ENCODE measurements at places on chromosomes 7 and 10.

GRCh38 chr7:139667377-139667776 lies 110.4 kb downstream of the HIPK2 start:
- DNase-seq = no peak

- no peak for DNase-seq
Measured at GRCh38 chr7:130481898-130482297, 10.0 kb upstream of the MEST start.

DNA sequence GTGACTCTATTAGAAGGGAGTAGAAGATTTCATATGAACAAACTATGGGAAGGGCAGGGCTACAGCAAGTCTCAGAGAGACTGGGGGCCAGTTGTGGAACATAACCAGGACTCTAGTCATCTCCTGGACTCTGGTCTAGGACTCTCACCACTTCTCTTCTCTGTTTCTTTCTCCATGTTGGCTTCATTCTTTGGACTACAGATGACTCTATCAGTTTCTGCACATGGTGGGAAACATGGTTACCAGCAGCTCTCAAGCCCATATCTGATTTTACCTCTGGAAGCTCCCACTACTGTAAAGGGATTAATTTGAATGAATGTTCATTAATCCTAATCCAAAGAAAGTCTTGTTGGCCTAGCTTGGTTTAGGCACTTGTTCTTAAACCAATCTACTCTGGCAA lies 84.7 kb downstream of the LRGUK start:
- no peak for DNase-seq

- DNase-seq = no peak
Measured at GRCh38 chr10:101816376-101816775, 1.9 kb downstream of the OGA start.

- no peak for DNase-seq
Measured at GRCh38 chr10:12214763-12215218, 18.8 kb downstream of the CDC123 start.

DNA sequence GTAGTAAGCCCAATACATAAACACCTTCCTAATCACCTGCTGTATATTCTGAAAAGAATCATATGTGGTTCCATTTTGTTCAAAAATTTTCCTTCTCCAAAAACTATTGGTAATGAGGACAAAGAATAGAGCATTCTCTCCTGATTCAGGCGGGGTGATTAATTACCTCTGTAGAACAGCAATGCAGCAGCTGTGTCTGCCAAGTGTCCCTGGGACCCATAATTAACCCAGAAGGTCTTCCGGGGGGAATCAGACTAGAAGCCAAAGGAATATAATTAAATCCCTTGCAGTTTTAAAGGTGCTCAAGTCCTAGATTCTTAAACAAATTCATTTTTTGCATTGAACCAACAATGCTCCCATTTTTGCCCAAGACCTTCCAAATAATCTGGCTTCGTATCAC lies 60.3 kb upstream of the ABLIM1 start:
- no peak for DNase-seq
